ENCODE measurements at places on chromosomes 7 and 10. TPM values are rescaled to one million over a fixed set of nuclear protein-coding genes. Genes with fewer than 3 reads are reported as not detected.

- no peak for DNase-seq
These were observed 59.5 kb downstream of the AGK start for GRCh38 chr7:141610671-141611070.

GRCh38 chr10:118035354-118036005 lies 11.3 kb downstream of the RAB11FIP2 start:
- no peak for DNase-seq

DNA sequence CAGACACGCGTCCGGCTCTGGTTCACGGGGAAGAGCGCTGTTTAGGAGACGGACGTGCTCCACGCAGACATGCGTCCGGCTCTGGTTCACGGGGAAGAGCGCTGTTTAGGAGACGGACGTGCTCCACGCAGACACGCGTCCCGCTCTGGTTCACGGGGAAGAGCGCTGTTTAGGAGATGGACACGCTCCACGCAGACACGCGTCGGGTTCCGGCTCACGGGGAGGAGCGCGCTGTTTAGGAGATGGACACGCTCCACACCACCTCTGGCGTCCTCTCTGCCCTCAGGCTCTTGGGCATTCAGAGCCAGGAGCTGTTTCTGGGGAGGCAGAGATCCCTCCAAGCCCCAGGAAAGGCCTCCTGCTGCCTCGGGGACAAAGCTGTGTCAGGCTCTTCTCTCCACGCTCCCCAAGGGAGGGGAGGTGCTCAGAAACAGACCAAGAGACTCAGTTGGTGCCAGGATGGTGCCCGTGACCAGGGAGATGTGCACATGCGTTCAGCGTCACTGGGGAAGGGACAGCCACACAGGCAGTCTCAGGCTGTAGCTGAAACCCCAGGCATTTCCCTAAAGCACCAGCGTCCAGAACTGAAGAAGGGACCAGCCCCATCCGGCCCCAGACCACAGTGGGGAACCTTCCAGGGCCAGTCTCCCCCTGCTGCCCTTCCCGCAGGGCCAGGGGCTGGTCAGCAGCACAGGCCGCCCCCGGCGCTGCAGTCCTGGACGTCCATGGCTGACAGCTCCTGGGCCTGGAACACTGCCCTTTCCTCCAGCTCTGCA lies 175.6 kb downstream of the ELFN1 start:
- DNase-seq, result no peak

GRCh38 chr10:69374242-69374641 lies 42.5 kb downstream of the TACR2 start:
- no peak for DNase-seq

DNA sequence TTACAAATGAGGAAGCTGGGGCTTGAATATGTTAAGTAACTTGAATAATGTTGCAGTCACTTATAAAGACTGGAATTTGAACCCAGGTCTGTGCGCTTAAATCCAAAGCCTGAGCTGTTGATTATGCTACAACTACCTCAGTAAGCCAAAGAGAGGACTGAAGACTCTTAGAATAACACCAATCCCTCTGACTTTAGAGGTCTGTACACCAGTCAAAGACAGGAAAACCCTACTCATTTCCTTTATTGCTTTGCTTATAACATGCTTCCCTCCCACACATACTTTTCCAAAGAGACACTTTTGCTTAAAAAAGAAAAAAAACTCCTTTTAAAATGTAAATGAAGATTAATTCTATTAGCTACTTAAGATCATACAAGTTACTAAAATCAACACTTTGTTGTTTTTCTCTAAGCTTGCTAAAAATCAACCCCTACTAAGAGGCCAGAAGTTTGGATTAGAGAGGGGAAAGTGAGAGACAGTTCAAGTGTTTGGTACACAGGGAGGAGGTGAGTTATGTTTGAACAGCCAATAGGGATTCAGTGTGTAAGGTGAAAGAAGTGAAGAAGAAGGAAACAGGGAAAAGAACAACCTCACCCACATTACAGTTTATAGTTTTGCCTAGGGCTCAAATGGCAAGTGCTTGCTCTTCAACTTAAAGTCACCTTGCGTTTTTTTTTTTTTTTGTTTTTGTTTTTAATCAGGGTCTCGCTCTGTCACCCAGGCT lies 74.8 kb downstream of the MDH2 start:
- DNase-seq, result no peak

DNA sequence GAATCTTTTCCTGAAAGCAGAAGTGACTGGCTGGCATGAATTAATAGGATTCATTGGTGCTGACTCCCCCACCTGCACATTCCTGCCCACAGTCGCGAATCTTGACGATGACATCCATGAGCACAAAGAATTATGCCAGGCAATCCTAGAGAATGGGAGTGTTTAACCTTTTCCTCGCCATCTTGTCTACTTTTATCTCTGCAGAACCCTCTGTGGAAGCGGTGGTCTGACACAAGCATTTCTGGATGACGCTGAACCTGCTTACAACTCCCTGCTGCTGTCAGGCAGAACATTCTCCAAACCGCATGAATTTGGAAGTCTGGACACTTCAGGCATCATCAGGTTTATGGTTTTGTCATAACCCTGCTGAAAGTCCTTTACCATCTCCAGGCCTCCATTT lies 36.5 kb downstream of the KLF6 start:
- DNase-seq, result no peak

- no peak for DNase-seq
These were observed 160.0 kb downstream of the ADARB2 start for GRCh38 chr10:1577373-1577770.

DNA sequence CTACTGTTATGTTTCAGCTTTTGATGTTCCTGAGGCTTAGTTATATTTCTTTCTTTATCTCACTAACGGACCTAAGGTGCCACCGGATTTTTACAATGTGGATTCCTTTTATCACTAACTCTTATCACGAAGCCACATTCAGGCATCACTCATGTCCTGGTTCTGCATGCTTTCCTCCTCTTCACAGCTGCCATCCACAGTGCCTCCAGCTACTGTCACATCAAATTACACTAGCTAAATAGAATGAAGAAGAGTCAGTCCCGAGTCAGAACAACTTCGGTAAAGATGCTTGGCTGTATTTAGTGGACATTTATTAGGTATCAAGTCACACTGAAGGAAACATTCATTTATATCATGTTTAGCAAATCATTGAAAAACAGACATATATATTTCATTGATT lies 153.2 kb downstream of the NEBL start:
- DNase-seq, result no peak

GRCh38 chr7:39674406-39674805 lies 51.0 kb downstream of the RALA start:
- no peak for DNase-seq

GRCh38 chr10:130498042-130498441 lies 361.9 kb downstream of the GLRX3 start:
- no peak for DNase-seq

- no peak for DNase-seq
These were observed 91.2 kb upstream of the OIT3 start for GRCh38 chr10:72802332-72802731.

GRCh38 chr10:89007129-89007893 lies 16.7 kb downstream of the FAS start:
- no peak for DNase-seq

- no peak for DNase-seq
These were observed 26.0 kb downstream of the PRSS2 start for GRCh38 chr7:142796501-142797390.

Gene ADAP1
- total RNA-seq, result 6.8 TPM

Gene NODAL
- not detected for total RNA-seq

Gene KIAA1549
- total RNA-seq, result not detected

Gene SPDYE9
- not detected for total RNA-seq

Gene GOLGA7B
- 6.1 TPM for total RNA-seq

Gene C7orf57
- not detected for total RNA-seq

Gene SKIDA1
- 0.22 TPM for total RNA-seq

Gene GLI3
- 0.36 TPM for total RNA-seq
